Adrenal gland (tissue), 19 donors: ENCODE measurements at places on chromosomes 13 and 19. TPM values are rescaled to one million over a fixed set of nuclear protein-coding genes. Genes with fewer than 3 reads are reported as not detected.

DPY19L3 gene
- total RNA-seq, result 23.4 TPM

LAIR1 gene
- 49.4 TPM for total RNA-seq

C1QTNF9 gene
- not detected for total RNA-seq

FXYD1 gene
- 3.9 TPM for total RNA-seq

MBD3L3 gene
- total RNA-seq, result not detected

TMEM255B gene
- total RNA-seq, result 5.6 TPM

AP1M2 gene
- total RNA-seq, result not detected

FLT1 gene
- total RNA-seq, result 42.6 TPM

DNA sequence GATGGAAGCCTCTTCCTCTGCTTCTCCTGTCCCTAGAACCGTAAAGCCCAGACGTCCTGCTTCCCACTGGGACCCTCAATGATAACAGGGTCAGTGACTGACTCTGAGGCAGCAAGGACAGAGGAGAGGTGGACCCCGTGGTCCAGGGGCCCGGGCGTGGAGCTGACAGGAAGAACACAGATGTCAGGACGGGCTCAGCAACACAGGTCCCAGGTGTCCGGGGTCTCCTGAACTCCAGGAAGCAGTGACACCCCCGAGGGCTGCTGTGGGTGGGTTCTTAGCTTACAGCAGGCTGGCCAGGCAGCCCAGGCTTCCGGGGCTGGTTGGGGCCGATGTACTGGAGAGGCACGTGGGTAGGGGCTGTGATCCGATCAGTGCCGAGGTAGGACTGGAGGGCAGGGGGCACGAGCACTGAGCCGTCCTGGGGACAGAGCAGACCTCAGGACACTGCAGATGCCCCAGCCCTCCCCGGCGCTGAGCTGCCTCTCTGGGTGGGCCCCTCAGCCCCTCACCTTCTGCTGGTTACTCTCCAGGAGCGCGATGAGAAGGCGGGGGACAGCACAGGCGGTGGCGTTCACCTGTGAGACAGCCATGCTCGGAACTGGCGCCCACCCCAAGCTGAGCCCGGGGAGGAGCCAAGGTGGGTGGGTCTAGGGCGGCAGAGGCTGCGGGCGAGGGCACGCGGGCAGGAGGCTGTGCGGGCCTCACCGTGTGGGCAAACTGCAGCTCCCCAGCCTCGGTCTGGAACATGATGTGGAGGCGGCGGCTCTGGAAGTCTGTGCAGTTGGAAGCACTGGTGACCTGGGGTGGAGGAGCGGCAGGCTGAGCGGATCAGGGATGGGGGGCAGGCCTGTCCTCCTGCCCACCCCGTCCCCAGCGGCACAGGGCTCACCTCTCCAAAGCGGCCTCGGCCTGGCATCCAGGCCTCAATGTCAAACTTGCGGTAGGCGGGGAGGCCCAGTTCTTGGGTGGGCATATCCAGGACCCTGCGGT is 3.6 kb upstream of the CCER2 start:
- H3K27ac ChIP-seq, result no peak overlapping the region
- no peaks in the 10 kb centered on the region for H3K27me3 ChIP-seq
- DNase-seq, result peak; percentile 13
- H3K4me3 ChIP-seq, result no peak overlapping the region

DNA sequence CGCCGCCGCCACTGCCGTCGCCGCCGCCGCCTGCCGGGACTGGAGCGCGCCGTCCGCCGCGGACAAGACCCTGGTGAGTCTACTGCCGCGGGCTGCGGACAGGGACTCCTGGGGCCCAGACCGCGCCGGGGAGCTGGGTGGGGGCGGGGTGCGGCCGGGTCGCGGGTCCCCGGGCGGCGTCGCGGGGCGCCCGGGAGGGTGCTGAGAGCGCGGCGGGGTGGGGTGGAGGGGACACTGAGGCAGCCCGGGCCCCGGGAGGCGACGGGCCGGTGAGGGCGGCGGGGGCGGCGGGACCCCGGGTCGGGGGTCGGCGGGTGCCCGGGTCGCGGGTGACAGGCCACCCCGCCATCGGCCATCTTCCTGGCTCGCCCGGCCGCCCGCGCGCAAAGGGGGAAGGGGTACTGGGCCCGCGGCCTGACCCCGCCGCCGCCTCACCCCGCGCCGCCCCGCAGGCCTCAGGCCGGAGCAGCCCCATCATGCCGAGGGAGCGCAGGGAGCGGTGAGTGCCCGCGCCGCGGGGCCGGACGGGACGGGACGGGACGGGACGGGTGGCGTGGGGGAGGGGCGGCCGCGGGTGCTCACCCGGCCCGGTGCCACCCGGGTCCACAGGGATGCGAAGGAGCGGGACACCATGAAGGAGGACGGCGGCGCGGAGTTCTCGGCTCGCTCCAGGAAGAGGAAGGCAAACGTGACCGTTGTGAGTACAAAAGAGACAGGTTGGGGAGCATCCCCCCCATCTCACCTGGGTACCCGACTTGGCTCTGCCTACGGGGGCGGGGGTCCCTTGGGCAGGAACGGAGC is 489 bp downstream of the CCNE1 start:
- H3K36me3 ChIP-seq, result no peaks in the 10 kb centered on the region
- H3K4me3 ChIP-seq, result no peak overlapping the region
- no peak overlapping the region for H3K27ac ChIP-seq
- H3K27me3 ChIP-seq, result no peaks in the 10 kb centered on the region
- DNase-seq, result peak; percentile 43

DNA sequence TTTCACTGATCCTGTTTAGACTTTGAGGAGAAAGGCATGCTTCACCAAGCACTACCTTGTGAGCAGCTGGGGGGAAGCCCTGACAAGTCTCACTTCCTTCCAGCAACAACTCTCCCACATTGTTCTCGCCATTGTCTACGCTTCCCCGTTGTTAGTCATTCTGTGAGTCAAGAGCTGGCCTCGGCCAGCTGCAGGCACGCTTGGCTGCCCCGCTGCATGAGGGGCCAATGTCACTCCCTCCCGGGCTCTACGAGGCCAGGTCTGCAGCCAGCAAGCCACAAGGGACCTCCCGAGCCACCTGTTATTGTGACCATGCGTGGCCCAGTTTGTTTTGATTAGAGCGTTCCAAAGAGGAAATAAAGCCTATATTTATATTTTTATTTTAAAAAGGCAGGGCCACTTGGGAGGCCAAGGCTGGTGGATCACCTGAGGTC is 220.9 kb downstream of the FOXO1 start:
- no peak overlapping the region for H3K4me3 ChIP-seq
- no peak overlapping the region for H3K27ac ChIP-seq
- H3K4me1 ChIP-seq, result peaks cover 9% of the 10 kb centered on the region
- DNase-seq, result peak; percentile 27
- no peaks in the 10 kb centered on the region for H3K36me3 ChIP-seq

GRCh38 chr19:15123031-15123890 is 16.1 kb downstream of the SYDE1 start:
- no peaks in the 10 kb centered on the region for H3K27me3 ChIP-seq
- no peak for DNase-seq
- no peak overlapping the region for H3K4me3 ChIP-seq
- H3K36me3 ChIP-seq, result no peaks in the 10 kb centered on the region
- H3K4me1 ChIP-seq, result peaks cover 31% of the 10 kb centered on the region
- peak overlapping the region; percentile 84 for H3K27ac ChIP-seq

DNA sequence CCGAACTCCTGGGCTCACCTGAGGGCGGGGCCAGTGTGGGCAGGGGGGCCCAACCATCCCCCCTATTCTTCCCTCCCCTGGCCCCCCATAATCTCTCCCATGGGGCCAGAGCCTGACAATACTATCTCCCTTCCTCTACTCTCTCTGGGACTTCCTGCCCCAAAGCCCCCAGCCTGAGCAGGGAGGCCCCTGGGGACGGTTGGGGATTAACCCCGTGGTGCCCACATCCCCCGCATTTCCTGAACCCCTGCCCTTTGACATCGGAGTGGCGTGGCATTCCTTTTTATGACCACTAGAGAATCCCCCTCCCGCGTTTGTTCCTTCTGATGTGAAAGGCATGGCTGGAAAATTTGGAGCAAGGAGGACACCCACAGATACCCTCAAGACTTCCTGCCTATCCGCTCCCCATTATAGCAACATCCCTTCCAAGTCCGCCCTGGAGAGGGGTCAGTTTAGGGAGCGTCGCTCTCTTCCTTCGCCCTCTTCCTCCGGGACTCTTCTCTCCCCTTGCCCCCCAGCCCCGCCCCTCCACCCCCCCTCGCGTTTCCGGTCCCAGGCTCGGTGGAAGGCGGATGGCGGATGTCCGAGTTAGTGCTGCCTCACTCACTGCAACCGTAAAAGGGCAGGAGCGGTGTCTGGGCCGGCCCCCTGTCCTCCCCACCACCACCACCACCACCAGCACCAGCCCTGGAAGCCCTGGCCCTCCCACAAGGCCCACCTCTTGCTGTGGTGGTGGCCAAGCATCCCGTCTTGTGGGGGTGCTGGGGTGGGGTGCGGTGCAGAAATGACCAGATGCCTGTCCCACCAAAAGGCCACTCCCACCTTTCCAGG is 1.8 kb downstream of the VASP start:
- peak overlapping the region; percentile 88 for H3K4me3 ChIP-seq
- peaks cover 45% of the 10 kb centered on the region for H3K4me1 ChIP-seq
- peak; percentile 76 for DNase-seq
- H3K27ac ChIP-seq, result peak overlapping the region; percentile 52
- no peaks in the 10 kb centered on the region for H3K27me3 ChIP-seq
- no peaks in the 10 kb centered on the region for H3K36me3 ChIP-seq

GRCh38 chr13:59748046-59748445 is 415.7 kb downstream of the DIAPH3 start:
- no peaks in the 10 kb centered on the region for H3K27me3 ChIP-seq
- H3K27ac ChIP-seq, result no peak overlapping the region
- no peaks in the 10 kb centered on the region for H3K4me1 ChIP-seq
- no peak for DNase-seq
- H3K4me3 ChIP-seq, result no peak overlapping the region

- DNase-seq, result peak; percentile 85
- no peaks in the 10 kb centered on the region for H3K36me3 ChIP-seq
- no peak overlapping the region for H3K4me3 ChIP-seq
- no peaks in the 10 kb centered on the region for H3K27me3 ChIP-seq
Observed at GRCh38 chr19:46426506-46427162, 2.1 kb downstream of the PNMA8C start.

GRCh38 chr13:110648848-110649421 is 33.6 kb downstream of the NAXD start:
- no peak overlapping the region for H3K27ac ChIP-seq
- H3K4me3 ChIP-seq, result no peak overlapping the region
- peaks cover 18% of the 10 kb centered on the region for H3K4me1 ChIP-seq
- H3K36me3 ChIP-seq, result no peaks in the 10 kb centered on the region
- H3K27me3 ChIP-seq, result no peaks in the 10 kb centered on the region

GRCh38 chr13:63024458-63024857 is 1608.8 kb upstream of the PCDH20 start:
- H3K36me3 ChIP-seq, result no peaks in the 10 kb centered on the region
- H3K4me1 ChIP-seq, result no peaks in the 10 kb centered on the region
- H3K27ac ChIP-seq, result no peak overlapping the region

- H3K27ac ChIP-seq, result no peak overlapping the region
- DNase-seq, result no peak
- H3K36me3 ChIP-seq, result no peaks in the 10 kb centered on the region
Observed at GRCh38 chr19:12656899-12657571, 9.5 kb downstream of the MAN2B1 start.

DNA sequence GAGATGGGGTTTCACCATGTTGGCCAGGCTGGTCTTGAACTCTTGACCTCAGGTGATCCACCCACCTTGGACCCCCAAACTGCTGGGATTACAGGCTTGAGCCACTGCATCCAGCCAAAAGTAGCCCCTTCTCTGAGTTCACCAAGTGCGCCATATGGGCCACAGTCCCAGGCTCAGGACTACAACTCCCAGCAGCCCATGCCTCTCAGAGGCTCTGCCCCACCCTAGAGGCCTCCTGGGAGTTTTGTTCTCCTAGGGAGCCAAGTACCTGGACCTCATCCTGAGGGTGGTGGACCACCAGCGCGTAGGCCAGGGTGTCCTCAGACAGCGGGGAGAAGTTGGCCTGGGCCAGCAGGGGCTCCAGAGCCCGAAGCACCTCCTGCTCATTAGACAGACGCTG is 18.8 kb downstream of the TMEM143 start:
- H3K27me3 ChIP-seq, result no peaks in the 10 kb centered on the region
- no peak overlapping the region for H3K27ac ChIP-seq
- H3K4me1 ChIP-seq, result peaks cover 9% of the 10 kb centered on the region
- no peaks in the 10 kb centered on the region for H3K36me3 ChIP-seq

- no peak overlapping the region for H3K27ac ChIP-seq
- no peak overlapping the region for H3K4me3 ChIP-seq
- DNase-seq, result no peak
- no peaks in the 10 kb centered on the region for H3K36me3 ChIP-seq
Observed at GRCh38 chr13:74449811-74450524, 315.8 kb upstream of the KLF12 start.

DNA sequence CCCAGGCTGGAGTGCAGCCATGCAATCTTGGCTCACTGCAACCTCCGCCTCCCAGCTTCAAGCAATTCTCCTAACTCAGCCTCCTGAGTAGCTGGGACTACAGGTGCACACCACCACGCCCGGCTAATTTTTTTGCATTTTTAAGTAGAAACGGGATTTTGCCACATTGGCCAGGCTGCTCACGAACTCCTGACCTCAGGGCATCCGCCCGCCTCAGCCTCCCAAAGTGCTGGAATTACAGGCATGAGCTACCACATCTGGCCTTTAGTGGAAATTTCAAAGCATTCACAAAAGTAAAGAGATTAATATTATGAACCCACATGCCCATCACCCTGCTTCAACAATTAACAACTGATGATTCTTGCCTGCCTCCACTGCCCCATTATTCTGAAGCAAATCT is 20.5 kb upstream of the LATS2 start:
- no peaks in the 10 kb centered on the region for H3K36me3 ChIP-seq
- no peaks in the 10 kb centered on the region for H3K4me1 ChIP-seq
- DNase-seq, result no peak
- H3K27ac ChIP-seq, result no peak overlapping the region
- no peak overlapping the region for H3K4me3 ChIP-seq

GRCh38 chr13:76848596-76848995 is 37.6 kb downstream of the KCTD12 start:
- DNase-seq, result peak; percentile 22
- no peaks in the 10 kb centered on the region for H3K27me3 ChIP-seq
- no peak overlapping the region for H3K27ac ChIP-seq
- H3K4me1 ChIP-seq, result peaks cover 2% of the 10 kb centered on the region

DNA sequence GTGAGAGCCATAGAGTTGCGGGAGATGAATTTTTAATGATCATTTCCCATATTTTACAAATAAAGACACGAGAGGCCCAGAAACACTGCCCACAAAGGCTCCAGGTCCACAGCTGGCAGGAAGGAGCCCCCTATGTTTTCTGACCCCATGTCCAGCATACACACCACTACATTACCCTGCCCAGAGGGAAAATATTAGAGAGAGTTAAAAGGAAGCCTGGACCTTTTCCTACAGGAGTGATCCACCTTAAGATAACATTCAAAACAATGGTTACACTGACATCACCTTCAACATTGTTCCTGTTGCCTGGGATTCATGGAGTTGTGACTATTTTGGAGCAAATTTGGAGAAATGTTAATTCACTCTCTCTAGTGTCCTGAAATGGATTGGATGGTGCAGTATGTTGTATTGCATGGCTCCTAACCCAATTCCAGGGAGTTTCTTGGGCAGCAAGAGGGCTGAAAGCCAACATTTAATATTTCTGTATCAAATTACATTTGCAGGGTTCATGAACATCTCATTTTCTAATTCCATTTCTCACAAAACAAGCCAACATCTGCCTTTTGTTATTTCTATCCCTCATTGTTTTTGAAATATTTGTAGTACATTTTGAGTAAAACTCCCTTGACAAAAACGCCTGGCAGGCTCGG is 172.5 kb downstream of the DLEU7 start:
- no peaks in the 10 kb centered on the region for H3K27me3 ChIP-seq
- H3K27ac ChIP-seq, result no peak overlapping the region
- no peak overlapping the region for H3K4me3 ChIP-seq
- H3K36me3 ChIP-seq, result no peaks in the 10 kb centered on the region
- H3K4me1 ChIP-seq, result peaks cover 21% of the 10 kb centered on the region
